ENCODE measurements at places on chromosomes 11 and 22.
A peak's percentile ranks its signal among the peaks of the same experiment; 100 is the strongest.

- no peak for DNase-seq
These were observed 73.0 kb upstream of the VPREB1 start for GRCh38 chr22:22171357-22172218.

DNA sequence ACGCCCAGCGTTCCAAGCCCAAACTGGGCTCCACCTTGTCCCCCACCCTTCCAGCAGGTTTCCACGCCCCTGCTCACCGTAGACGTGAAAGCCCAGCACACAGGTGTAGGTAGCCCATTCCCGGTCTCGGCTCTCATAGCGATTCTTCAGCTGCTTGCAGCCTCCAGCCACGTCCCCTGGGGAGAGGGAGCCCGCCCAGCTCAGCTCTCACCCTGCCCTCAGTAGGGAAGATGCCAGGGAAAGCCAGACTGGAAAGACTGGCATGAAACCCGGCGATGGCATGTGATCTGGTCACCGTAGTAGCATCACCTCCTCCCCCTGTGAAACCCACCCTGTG is 1.4 kb upstream of the MTA2 start:
- DNase-seq = no peak

DNA sequence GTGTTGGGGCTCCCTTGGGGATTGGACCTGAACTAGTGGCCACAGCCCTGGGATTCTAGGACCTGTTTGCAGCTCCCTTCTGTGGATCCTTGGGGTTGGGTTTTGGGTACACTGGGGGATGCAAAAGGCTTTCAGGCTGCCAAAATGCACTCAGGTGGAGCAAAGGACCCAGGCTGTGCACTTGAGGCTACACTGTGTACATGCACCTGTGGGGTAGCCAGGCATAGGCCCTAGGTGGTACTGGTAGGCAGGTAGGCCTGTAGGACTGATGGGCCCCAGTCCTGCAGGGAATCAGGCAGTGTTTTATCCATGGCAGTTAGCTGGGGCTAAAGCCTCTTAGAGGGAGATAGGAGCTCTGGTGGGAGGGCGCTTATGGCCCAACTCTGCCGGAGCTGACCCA is 542.3 kb downstream of the LUZP2 start:
- DNase-seq = no peak

DNA sequence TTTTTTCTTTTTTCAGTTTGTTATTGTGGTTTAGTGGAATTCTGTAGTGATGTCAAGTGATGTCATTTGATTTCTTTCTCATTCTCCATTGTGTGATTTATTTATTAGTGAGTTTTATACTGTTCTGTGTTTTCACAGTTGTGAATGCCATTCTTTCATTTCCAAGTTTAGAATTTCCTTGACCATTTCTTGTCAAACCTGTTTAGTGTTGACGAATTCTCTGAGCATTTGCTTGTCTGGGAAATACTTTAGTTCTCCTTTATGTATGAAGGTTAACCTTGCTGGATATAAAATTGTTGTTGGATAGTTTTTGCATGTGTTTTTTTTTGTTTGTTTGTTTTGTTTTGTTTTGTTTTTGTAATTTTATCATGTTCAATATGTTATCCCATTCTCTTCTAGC is 633.6 kb upstream of the FAT3 start:
- DNase-seq = no peak

GRCh38 chr11:44138286-44138685 is 42.8 kb downstream of the EXT2 start:
- no peak for DNase-seq

DNA sequence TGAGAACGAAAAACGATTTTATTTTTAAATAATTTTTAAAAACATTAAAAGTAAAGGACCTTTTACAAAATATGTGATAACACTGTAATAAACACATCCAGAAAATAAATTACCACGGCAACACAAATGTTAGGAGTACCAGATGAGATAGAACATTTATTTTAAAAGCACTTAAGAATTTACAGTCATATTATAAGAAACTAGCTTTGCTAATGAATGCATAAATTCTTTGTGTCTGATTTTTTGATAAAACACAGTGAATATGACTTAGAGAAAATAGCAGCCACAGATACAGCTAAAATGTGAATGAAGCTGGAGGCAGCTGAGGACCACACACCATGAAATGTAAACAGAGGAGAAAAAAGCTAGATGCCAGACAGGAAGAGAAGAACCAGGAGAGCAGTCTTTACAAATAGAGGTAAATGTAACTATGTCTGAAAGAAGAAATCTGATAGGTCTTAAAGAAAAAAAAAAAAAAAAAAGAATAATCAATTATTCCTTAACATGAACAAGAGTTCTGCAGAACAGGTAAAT is 14.6 kb downstream of the CCDC34 start:
- DNase-seq = no peak

- no peak for DNase-seq
These were observed 123.9 kb downstream of the PAX6 start for GRCh38 chr11:31687256-31687655.

- DNase-seq = no peak
These were observed 50.3 kb downstream of the CD6 start for GRCh38 chr11:61021661-61022212.

GRCh38 chr22:23604939-23605712 is 25.0 kb upstream of the IGLL1 start:
- no peak for DNase-seq

DNA sequence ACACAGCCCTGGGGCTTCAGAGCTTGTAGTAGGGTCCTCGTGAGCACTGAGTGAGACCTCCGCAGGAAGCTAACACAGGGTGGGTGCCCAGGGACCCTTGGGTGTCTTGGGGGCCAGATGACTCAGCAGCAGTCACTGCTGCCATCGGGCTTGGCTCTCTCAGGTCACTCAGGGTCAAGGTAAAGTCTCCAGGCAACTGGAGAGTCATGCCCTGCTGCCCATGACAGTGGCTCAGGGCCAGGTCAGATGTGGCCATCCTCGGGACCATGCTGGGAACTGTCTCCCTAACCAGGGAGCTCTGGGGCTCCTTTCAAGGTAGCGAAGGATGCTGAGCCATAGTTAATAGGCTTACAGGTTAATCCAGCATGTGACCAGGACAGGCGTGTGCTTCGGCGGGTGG is 44.4 kb upstream of the SLC22A12 start:
- no peak for DNase-seq

GRCh38 chr11:116721988-116722387 is 50.8 kb downstream of the BUD13 start:
- DNase-seq = no peak

DNA sequence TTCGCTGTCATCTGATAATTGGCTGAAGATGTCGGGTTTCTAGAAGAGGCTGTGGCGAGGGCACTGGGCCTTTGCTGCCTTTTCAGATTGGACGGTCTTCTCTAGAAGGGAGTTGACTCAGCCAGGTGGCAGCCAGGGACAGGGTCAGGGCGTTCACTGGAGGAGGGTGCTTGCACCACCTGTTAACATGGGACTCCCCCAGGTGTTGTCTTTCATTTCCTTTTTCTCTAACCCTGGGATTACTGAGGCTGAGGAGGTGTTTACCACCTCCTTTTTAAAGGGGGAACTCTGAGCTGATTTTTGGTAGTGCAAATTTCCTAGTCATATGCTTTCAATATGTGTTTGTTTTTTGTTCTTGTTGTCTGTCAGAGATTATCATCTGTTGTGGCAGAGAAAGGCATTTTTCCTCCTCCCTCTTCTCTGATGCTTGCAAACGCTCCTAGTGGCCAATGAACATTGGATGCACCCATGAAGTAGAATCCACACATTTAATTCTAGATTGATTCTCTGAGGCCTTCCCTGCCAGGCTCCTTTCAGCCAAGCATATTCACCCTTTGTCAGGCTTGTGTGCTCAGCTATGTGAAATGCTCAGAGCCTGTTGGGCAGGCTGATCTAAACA is 54.1 kb downstream of the LDLRAD3 start:
- DNase-seq = no peak

GRCh38 chr22:47802421-47802820 is 1040.0 kb downstream of the TBC1D22A start:
- no peak for DNase-seq

GRCh38 chr11:22832315-22833015 is 2.9 kb upstream of the SVIP start:
- no peak for DNase-seq

DNA sequence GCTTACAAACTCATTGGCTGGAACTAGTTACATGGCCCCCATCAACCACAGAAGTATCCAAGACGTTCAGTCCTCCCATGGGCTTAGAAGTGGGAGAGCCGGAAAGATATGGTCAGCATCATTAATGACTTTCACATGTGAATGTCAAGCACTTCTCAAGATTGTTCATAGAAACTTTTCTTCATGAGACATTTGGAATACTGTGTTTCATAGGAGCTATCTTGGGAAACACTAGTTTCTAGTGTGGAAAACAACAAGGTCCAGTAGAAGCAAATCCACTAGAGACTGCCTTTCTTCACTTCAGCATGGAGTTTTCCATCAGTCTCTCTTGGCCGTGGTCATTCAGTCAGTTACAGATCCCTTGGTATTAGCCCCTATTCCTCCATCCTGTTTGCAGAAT is 160.9 kb downstream of the C11orf91 start:
- DNase-seq = no peak

- DNase-seq = no peak
These were observed 18.7 kb downstream of the POU2AF1 start for GRCh38 chr11:111360150-111361043.

DNA sequence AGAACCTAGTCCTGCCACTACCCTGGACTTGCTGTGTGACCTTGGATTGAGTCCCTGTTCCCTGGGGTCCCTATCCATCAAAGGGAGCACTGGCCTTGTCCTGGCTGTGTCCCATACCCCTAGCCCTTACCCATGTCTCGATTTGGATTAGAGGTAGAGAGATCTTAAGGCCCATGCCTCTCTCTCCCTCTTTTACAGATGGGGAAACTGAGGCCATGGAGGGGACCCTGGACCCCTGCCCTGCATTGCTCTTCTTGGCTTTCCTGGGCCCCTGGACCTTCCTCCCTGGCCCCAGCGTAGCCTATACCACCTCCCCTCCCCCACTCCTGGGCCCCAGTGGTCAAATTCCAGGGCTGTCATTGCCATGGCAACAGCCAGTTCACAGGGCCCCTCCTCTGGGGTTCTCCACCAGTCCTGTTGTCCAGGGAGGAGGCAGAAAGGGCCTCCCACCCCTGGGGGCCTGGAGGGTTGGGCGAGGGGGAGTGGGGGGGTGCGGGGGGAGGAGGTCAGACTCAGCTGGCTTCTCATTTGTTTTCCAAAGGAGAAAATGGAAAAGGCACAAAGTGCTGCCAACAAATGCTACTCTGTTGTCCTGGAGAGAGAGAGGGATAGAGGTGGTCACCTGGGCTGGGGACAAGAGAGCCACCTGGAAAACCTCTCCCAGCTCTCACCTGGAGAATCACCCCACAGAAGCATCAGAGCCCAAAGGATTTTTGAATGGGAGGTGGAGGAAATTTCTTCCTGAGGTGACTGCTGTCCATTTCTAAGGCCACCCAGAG is 23.3 kb downstream of the ARHGEF17 start:
- no peak for DNase-seq

- no peak for DNase-seq
These were observed 13.4 kb downstream of the MYO7A start for GRCh38 chr11:77141475-77141874.

- DNase-seq = no peak
These were observed 1067.4 kb downstream of the OPCML start for GRCh38 chr11:132464939-132465338.

DNA sequence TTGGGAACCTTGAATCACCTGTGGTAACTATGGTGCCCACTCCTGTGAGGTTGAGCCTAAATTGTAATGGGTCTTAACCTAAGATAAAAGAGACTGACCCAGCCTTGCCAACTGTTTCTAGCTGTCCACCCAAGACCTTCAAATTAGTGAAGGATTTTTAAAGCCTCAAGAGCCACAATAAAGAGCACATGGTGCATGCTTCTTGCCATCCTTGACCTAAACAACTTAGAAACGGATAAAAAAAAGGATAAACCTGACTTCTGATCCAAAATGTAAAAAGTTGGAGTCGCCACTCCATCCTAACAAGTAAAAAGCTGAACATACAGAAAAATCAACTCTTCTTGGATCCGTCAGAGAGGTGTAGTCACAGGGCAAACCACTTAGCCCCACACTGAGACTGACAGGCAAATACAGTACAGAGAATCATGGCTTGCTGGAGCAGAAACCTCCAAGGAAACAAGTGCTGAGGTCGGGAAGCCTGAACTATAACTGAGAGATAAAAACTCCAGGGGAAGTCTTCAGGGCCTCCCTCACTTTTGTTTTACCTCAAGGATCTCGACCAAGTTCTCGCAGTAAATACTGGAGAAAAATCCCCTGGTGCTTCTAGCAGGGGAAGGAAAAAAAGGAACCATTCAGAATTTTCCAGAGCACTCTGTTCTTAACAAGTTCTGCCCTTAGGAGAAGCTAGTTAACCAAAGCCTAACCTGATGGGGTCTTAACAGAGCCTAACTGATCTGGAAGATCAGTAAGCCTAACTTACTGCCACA is 16.3 kb downstream of the ENTHD1 start:
- no peak for DNase-seq

DNA sequence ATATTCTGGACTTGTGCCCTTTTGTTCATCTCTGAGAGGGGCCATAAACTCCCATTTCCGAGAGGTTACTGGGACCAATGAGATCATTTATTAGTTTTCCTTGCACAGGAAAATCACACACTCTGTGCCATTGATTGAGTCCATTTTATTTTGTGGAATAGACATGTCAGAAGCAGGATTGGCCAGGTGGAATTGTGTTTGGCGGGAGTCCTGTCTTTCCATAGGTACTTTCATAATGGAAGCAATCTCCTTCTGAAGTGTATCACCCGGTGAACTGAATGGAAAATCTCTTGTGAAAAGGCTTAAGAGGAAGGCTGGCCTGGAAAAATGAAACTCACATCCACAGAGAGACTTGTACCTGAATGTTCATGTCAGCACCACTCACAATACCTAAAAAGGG is 63.0 kb upstream of the PARVG start:
- no peak for DNase-seq

DNA sequence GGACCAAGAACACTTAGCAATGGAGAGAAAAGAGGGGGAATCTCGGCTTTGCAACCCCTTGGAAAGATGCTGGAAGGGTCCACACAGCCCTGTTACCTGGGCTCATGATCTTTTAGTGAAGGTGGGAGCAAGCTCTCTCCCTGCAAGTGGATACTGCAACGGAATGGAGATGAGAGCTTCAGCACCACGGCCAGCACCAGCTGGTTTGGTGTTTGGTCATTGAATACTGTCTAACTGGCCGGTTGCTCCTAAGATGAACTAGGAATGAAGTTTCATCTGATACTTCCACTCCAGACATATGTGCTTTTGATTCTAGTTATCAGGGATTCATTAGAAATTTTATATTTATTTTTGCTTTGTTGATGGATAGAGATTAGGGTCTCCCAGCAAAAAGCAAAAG is 16.3 kb downstream of the HTR3A start:
- DNase-seq = peak; percentile 16

GRCh38 chr11:60118338-60118737 is 29.9 kb downstream of the MS4A2 start:
- no peak for DNase-seq

- DNase-seq = no peak
These were observed 918 bp upstream of the CAPN5 start for GRCh38 chr11:77065878-77066228.

DNA sequence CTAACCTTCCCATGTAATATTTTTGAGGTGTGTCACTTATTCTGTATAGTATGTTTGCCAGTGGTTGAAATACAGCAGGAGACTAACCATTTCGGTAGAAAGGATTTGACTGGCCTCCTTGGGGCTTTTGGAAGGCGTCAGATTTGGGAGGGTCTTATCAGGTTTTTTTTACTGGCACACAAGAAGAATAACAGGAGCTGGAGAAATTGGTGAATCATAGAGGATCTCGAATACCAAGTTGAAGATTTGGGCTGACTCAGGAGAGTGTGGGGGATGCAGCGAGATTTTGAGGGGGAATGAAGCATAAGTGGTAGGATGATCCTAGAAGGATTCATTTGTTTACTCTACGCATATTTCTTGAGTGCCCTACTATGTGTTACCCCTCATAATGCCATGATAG is 200.5 kb downstream of the DDX10 start:
- no peak for DNase-seq
